Posterior vena cava (tissue), 2 donors: ENCODE measurements at places on chromosomes 11 and 22.

DNA sequence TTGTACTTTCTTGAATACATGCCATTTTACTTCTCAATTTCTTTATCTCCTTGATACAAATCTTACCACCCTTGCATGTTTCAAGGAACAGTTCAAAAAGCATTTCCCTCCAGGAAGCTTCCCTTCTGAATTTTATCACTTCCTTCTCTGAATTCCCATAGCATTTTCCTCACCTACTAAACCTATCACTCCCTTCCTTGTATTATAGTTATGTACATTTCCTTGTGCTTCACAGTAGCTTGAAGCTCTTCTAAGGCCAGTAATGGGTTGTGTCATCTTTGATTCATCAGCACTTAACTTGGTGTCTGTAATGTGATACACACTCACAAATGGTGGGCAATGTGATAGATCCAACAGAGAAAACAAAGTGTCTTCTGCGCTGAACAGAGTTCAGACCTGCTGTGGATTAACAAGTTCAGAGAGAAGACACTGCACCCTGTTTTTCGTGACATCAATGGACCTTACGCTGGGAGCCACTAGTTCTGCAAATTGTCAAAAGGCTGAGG is 127.5 kb downstream of the CCDC81 start:
- DNase-seq, result no peak

DNA sequence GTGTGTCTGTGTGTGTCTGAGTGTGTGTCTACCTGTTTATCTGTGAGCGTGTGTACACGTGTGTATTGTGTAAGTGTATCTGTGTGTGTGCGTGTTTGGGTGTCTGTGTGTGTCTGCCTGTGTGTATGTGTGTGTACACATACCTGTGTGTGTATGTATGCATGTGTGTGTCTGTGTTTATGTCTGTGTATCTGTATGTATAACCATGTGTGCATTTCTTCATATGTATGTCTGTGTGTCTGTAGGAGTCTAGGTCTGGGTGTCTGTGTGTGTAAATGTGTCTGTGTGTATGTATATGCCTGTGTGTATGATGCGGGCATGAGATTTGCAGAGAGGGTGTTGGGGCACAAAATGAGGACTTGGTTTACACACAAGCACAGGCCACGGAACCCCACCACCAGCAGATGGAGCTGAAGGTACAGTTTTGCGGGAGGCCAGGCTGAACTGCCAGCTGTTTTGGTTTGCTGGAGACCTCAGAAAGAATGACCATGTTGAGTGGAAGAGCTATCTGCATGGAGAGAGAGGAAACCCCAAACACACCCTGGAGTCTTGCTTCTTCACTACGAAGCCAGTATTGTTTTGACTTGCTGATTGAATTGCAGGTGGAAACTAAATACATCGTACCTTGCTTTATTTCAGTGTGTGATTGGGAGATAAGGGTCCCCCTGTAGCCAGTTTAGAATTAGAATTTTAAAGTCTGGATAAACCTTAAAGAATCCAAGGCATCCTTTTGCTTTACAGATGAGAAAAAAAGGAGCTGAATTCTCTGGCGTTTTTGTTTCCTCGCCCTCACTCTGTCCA is 497.2 kb downstream of the NTM start:
- DNase-seq, result peak; percentile 89

- peak; percentile 74 for DNase-seq
Observed at GRCh38 chr11:45212566-45213315, 66.3 kb downstream of the PRDM11 start.

DNA sequence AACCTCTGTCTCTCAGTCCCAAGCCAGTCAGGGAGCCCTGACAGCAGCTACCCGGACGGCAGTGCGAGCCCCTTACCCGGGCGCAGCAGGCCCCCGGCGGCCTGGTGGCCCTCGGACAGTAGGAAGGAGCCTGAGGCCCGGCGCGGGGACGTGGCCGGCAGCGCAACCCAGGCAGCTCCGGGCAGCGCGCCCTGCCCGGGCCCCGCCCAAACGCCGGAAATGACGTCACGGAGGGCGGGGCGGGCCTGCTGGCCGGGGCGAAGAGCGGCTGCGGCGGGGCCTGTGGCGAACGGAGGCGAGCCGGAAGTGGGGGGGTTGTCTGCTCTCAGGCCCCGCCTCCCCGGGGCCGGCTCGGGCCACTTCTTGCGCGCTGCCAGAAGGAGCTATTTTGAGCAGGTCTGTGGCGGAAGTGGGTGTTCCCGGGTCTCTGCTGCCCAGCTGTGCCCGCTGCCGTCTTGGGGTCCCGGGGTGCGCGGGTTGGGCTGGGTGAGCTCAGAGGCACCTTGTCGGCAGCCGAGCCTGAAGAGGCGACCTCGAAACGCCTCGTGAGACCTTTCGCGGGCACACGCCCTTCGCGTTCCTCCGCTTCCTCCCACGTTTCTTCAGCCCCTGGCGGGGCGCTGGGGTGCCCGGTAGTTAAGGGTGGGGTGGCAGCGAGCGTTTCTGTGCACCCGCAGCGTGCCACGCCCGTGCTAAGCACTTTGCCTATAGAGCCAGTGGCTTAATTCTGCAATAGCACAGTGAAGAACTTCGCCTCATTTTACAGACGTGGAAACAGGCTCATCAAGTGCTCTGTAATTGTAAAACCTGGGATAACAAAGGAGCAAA is at the start of gene C11orf24:
TSS of gene C11orf24 (minus strand) at position 193 of the 828 bp plus-strand sequence. CDS start 8,206 bp downstream, outside the sequence.
- DNase-seq, result peak; percentile 98

GRCh38 chr22:40525250-40525884 is 111.2 kb downstream of the MRTFA start:
- DNase-seq, result no peak
